ENCODE measurements at places on chromosomes 7 and 10.
A peak's percentile ranks its signal among the peaks of the same experiment; 100 is the strongest.

GRCh38 chr10:56116684-56117083 lies 244.4 kb downstream of the ZWINT start:
- no peak for DNase-seq

DNA sequence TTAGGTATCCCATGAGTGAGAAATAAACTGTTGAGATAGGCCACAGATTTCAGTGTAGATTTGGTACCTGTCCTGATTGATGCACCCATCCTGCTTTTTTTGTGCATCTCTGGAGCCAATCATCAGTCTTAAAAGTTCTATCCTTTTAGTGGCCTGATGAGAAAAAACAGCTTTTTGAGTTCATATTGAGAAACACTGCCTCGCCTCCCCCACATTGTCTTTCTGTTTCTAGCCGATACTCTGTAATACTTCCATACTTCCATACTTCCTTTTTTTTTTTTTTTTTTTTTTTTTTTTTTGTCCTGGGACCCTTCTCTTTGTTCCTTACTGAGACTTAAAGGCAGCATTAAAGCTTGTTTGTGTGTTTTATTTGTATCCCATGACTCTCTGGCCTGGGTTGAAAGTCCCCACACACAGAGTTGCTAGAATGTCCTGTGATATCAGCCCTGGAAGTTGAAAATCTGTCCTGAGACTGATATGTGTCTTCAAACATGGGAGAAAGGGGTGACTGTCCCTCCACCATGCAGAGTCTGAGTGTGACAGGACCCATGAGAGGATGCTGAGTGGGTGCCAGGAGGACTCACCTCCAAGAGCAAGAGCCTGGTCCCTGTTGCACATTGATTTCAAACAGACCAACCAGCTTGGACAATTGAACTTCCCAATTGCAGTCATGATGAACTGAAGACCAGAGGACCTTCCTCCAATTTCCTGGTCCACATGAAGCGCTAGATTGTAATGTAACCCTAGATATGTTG lies 5.7 kb downstream of the ZNF22 start:
- DNase-seq = no peak

GRCh38 chr10:12179606-12180170 lies 16.0 kb downstream of the NUDT5 start:
- DNase-seq = no peak

GRCh38 chr7:92622685-92623084 lies 32.5 kb upstream of the FAM133B start:
- DNase-seq = no peak

DNA sequence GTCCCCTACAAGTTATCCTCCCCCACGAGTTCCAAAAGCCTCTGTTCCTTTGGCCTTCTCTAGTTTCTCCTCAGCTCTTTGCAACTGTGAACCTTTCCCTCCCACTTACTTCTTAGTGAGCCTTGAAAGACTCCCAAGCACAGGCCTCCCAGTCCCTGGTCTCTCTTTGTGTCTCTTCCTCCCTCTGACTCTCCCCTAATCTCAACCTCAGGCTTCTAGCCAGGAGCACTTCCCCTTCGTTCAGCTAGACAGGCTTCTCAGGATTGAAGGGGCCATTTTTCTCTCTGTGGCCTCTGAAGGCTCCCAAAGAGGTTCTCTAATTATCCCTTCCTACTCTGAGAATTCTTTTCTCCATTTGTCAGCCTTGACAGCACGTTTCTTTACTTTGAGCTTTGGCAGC lies 50.2 kb upstream of the PHYHIPL start:
- no peak for DNase-seq

DNA sequence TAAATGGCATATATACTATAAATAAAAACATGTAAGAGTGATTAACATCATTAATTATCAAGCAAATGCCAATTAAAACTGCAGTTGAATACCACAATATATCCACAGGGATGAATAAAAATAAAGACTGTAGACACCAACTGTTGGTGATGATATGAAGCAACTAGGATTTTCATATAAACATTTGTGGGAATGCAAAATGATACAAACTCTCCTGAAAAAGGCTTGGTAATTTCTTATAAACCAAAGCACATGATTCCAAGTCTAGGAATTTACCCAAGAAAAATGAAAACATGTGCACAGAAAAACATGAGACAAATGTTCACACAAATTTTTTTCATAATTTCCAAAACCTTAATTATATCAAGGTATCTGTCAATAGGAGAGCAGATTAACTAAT lies 448.1 kb downstream of the ETV1 start:
- no peak for DNase-seq

GRCh38 chr7:55508221-55509011 lies 63.9 kb downstream of the VOPP1 start:
- DNase-seq = peak; percentile 84

GRCh38 chr10:116049158-116049973 lies 223.6 kb downstream of the GFRA1 start:
- DNase-seq = no peak

GRCh38 chr7:68205826-68206225 lies 1209.2 kb downstream of the TYW1 start:
- DNase-seq = no peak

Measured in RPMI8226 (cell line).